Colonic mucosa (tissue), 4 donors: ENCODE measurements at places on chromosomes 12 and 14. TPM values are rescaled to one million over a fixed set of nuclear protein-coding genes. Genes with fewer than 3 reads are reported as not detected.
A peak's percentile ranks its signal among the peaks of the same experiment; 100 is the strongest.

DNA sequence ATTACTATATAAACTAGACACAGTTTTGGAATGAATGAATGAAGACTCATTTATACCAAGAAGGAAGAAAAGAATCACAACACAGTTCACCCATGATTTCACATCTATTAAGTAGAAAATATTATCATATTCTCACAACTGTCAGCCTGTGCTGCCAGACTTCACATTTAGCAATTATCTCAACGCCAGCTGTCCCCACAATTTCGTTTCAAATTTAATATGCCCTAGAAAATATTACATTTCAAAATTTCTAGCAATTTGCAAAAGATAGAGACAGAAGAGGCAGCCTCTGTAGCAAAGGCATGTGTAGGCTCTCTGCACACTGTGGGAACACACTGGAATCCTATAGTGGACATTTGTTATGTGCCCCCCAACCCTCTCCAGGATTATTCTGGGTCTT lies 83.6 kb downstream of the ANKS1B start:
- no peaks in the 10 kb centered on the region for H3K27me3 ChIP-seq
- no peak overlapping the region for H3K4me3 ChIP-seq
- no peaks in the 10 kb centered on the region for H3K36me3 ChIP-seq
- no peak overlapping the region for H3K27ac ChIP-seq
- H3K4me1 ChIP-seq: no peaks in the 10 kb centered on the region

GRCh38 chr12:103928682-103929045 lies 1.5 kb upstream of the HSP90B1 start:
- no peaks in the 10 kb centered on the region for H3K36me3 ChIP-seq
- peak; percentile 68 for DNase-seq
- H3K4me3 ChIP-seq: peak overlapping the region; percentile 48
- no peaks in the 10 kb centered on the region for H3K27me3 ChIP-seq
- H3K27ac ChIP-seq: peak overlapping the region; percentile 96

GRCh38 chr12:34342048-34342447 lies 319.8 kb downstream of the ALG10 start:
- no peak for DNase-seq
- H3K27me3 ChIP-seq: no peaks in the 10 kb centered on the region
- no peaks in the 10 kb centered on the region for H3K36me3 ChIP-seq
- H3K4me1 ChIP-seq: no peaks in the 10 kb centered on the region
- no peak overlapping the region for H3K27ac ChIP-seq

CLEC2B gene
- 6.7 TPM for total RNA-seq
